ENCODE measurements at places on chromosomes 5 and 9.

DNA sequence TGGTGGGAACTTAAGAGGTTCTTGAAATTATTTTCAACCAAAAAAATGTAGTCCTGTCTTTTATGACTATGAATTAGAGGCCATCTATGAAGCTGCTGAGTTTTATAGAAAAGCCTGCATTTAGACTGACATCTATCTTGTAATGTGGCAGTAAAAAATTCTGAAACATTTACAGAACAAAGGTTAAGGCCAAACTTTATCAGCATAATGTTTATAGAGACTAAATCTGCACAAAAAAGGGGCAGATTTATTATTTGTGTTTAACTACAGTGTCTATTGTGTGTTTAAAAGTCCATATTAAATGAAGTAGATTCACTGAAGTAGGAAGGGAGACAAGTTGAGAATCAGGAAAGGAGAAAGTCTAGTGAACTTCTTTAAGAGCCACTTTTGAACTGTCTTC lies 37.3 kb upstream of the ANKRD34B start:
- DNase-seq = no peak

- DNase-seq = no peak
Observed at GRCh38 chr5:158819840-158820620, 279.7 kb downstream of the EBF1 start.

DNA sequence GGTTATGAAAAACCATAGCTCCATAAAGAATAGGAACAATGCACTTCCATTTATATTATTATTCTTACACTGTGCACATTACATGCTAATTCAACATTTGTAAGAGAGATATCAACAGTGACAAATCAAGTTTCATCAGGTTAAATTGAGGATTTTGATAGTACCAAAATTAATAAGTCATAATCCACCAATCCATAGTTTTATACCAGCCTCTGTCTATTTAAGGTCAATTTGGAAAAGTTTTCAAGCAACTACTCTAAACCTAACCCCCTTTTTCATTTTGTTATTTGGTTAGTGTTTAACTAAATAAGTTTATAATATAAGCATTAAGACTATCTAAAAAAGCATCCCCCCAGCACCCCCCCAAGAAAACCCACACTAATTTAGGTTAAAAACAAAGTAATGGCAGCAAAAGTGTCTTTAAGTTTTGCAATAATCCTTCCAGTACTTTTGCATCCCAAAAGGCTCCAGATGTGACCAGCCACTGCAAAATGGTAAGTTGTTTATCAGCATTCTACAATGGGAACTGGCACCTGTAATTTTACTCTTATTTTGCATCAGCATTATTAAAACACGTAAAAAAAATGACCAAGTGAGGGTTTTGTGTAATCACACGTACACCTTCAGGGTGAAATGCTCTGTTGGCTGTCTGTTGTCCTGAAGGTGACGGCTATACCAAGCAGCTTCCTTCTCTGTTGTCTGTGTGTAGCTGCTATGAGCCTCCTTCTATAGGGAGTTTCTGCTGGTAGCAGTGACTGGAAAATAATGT lies 36.8 kb upstream of the SSBP2 start:
- DNase-seq = peak; percentile 82

DNA sequence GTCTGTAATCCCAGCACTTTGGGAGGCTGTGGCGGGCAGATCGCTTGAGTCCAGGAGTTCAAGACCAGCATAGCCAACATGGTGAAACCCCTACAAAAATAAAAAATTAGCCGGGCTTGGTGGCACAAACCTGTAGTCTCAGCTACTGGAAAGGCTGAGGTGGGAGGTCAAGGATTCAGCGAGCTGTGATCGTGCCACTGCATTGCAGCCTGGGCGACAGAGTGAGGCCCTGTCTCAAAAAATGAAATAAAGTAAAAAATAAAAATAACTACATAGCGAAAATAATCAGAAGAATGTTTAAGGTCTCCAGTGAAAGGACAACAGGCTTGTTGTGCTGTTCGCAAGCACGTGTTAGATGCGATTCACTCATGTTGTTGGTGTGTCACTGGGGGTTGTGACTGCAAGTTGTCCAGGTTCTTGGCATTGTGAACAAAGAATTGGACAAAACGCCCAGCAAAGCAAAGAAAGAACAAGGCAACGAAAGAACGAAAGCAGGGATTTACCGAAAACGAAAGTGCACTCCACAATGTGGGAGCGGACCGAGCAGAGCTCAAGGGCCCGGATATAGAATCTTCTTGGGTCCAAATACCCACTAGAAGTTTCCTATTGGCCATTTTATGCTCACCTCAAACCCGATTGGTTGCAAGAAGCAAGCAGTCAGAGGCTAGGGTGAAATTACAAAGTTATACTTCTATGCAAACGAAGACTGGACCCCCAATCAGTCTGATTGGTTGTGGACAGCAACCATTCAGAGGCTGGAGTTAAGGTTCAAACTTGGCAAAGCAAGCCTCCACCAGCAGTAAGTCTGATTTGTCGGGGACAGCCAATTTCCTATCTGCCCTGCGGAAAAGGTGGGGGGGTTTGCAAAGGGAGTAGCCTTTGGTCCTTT lies 844 bp upstream of the MCCC2 start:
- peak; percentile 12 for DNase-seq

GRCh38 chr5:58641533-58641932 lies 58.7 kb downstream of the RAB3C start:
- DNase-seq = no peak

GRCh38 chr5:125134216-125135081 lies 388.0 kb upstream of the ZNF608 start:
- peak; percentile 39 for DNase-seq

GRCh38 chr5:179495906-179496455 lies 54.4 kb upstream of the RUFY1 start:
- no peak for DNase-seq

- no peak for DNase-seq
Observed at GRCh38 chr9:115400796-115401195, 282.8 kb upstream of the TNC start.

- DNase-seq = no peak
Observed at GRCh38 chr5:42888771-42889170, 77.1 kb upstream of the SELENOP start.

DNA sequence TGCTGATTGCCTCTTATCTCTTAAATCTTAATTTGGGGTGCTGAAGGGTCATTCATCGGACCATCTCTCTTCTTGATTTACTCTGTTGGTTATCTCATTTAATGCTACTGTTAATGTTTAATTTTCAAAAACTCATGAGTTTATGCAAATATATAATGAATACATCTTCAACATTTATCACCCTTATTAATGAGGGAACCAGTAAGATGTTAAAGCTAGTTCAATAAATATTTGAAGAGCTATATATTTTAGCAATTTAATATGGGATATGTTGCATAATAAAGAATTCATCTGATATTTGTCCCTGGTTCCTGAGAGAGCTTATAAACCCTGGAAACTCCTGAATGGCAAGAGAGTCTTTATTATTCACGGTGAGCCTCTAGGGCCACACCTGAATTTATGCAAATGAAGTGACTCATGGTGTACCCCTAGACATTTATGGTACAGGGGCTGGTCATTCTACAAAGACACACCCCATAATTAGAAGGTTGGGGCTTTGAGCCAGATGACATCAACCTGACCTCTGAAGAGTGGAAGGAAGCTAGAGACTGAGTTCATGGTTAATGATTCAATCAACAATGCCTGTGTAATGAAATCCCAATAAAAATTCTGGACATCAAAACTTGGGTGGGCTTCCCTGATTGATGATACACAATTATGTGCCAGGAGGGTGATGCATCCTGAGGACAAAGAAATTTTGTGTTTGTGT lies 339.5 kb upstream of the ZNF608 start:
- DNase-seq = no peak

All from HAP-1 (cell line).